Dorsolateral prefrontal cortex (tissue), 122 donors: ENCODE measurements at places on chromosomes 16 and 17.

DNA sequence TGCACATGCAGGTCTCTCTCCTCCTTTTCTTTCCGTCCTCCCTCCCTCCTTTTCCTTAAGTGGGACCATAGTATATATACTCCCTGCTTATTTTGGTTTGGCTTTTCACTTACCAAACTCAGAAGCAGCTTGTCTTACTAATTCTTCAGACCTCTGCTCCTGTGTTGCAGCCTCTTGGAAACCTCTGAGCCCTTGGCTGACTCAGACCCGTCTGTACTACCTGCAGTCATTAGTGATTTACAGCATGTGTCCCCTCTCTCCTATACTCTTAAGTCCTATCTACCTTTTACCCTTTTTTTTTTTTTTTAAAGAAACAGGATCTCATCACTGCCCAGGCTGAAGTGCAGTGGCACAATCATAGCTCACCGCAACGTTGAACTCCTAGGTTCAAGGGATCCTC lies 207.0 kb downstream of the STX8 start:
- no peak for DNase-seq

DNA sequence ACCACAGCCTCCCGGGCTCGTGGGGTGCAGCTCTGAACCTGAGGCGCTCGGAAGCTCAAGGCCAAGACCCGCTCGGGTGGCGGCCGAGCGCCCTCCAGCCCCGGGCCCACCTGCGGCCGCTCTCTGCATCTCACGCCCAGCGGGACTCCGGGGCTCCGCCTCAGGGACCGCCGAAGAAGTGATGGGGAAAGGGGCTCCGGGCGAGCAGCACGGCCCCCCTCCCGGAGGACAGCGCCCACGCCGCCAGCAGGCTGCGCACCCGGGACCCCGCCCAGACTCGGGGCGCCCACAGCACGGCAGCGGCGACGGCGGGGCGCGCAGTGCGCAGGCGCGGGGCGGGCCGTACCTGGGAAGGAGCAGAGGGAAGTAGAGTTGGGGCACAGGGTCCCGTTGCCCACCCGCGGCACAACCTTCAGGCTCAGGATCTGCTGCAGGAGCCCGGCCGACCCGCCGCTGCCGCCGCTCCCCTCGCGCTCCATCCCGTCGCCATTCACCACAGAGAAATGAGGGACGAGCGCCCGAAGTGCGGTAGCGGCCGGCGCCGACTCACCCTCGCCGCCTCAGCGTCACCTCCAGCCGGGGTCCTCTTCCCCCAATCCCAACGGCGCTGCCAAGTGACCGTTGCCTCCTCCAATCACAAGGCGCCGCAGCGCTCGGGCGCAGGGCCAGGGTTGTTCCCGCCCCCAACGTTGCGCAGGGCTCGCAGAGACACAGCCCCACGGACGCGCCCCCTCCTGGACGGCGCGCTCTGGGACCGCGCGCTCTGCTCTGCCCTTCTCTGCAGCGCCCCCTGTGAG lies at the start of gene TMEM170A:
Gene TMEM170A, minus strand, starts transcription at position 568 of the 797 bp plus-strand sequence. Its CDS starts 89 bp downstream, at position 479.
- DNase-seq = peak; percentile 99

DNA sequence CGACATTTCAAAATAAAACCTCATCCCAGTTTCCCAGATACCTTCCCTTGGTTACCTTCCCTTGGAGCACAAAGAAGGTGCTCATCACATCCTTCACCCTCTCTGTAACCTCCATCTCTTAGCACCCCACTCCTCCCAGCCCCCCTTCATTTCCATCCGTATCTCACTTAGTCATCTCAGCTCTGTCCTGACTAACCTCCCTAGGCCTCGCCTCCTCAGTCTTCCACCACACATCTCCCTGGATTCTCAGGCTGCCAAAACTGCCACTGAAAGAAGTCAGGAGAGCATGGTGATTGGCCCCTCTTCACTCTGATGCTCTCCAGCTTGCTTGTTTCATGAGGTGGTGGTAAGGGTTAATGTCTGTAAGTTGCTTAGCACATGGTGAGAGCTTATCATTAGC lies 2.3 kb downstream of the ZFP3 start:
- DNase-seq = no peak

- DNase-seq = no peak
These were observed at the start of gene CCL22 for GRCh38 chr16:57358527-57359095. Gene CCL22, plus strand, starts transcription at chr16:57358783. Its CDS starts 34 bp downstream, at chr16:57358817.

GRCh38 chr17:80913928-80914821 lies 77.5 kb upstream of the CHMP6 start:
- DNase-seq = no peak

DNA sequence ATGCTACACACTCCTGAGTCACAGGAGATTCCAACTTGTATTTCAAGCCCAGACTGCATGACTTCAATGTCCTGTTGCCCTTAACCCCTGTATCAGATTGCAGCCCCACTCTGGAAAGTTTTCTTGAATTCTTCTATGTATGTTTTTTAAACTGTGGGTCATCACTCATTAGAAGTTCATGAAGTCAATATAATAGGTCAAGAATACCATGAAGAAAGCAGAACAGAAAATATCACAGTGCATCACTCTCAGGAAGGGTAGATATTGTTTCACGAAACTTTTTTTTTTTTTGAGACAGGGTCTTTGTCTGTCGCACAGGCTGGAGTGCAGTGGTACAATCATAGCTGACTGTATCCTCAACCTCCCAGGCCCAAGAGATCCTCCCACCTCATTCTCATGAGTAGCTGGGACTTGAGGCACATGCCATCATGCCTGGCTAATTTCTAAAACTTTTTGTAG lies 20.5 kb downstream of the PRKCB start:
- DNase-seq = no peak
